ENCODE measurements at places on chromosomes 1 and 21.

- no peak for DNase-seq
Observed at GRCh38 chr1:7374563-7375160, 396.4 kb upstream of the VAMP3 start.

DNA sequence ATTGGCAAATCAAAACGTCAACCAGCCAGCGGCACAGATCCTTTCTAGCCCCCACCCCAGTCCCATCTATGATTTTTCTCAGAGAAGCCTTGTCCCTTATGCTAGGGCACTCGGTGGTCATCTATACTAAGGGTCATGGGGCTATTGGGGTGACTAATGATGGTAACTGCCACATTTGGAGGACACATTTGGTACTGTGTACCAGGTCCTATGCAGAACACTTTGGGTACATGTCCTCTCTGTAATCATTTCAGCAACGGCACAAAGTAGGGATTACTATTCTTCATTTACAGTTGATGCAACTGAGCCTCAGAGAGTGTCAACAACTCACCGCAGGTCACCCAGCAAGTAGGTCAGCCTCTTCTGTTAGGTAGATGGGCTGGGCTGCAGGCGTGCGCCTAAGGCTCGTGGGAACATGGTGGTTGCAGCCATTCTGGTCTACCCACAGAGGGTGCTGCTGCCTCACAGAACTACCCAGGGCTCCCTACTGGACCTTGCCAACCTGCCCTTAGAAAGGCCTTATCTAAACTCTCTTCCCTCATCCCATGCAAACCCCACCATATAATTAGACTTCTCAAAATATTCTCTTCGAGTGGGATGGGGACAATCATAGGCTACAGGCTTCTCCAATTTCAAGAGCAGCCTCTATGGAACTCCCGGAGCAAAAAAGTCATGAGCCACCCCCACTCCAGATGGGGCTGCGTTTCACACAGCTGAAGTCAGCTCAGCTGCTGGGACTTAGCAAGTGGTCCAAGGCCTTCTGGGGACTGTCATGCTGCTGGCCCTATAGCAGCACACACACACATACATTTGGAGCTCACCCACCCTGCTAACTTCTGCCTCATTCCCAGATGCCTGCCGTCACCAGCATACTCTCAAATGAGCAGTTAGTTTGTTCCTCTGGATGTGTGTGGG, 5.8 kb upstream of the SDHB start:
- DNase-seq = peak; percentile 20

- DNase-seq = peak; percentile 3
Observed at GRCh38 chr1:119475866-119476439, 31.1 kb upstream of the HSD3B1 start.

DNA sequence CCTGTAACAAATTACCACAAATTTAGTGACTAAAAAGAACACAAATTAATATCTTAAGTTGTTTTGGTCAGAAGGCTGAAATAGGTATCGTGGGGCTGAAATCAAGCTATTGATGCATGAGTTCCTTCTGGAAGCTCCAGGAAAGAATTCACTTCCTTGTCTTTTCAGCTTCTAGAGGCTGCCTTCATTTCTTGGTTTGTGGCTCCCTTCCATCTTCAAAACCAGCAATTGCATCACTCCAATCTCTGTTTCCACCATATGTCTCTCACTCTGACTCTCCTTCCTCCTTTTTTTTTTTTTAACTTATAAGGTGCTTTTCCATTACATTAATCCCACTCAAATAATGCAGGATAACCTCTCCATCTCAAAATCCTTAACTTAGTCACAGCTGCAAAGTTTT, 78.4 kb downstream of the OLFM3 start:
- no peak for DNase-seq

DNA sequence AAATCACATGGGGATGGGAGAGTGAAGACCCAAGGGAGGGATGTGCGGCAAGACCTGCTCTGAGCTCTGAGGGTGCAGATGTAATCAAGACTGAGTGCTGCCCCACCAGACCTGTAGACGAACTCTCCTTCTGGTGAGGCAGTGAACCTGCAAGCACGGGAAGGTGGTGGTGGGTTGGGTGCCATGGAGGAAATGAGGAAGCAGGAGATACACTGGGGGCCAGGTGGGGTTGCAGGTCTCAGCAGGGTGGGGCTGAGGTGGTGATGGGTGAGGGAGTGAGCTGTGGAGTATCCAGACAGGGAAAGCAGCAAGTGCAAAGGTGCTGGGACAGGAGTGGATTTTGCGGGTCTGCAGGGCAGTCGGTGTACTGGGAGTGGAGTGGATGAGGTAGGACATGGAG, 102.3 kb downstream of the KCNJ15 start:
- DNase-seq = no peak

DNA sequence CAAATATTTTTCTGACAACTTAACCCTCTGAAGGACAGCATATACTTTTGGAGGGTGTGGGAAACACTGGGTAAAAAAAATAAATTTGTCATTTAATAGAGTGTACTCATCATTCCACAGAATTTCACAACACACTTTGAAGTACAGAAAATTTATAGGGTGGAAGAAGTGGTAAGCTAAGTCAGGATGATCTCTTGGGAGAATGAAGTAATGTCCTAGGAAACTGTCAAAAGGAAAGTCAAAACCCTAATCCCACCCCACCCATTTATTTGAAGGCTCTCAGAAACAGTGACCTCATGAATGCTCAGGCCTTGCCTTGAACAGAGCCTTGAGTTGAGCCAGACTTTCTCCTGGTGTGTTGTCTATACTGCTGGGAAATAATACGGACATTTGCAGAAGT, 7.3 kb upstream of the UAP1 start:
- no peak for DNase-seq

DNA sequence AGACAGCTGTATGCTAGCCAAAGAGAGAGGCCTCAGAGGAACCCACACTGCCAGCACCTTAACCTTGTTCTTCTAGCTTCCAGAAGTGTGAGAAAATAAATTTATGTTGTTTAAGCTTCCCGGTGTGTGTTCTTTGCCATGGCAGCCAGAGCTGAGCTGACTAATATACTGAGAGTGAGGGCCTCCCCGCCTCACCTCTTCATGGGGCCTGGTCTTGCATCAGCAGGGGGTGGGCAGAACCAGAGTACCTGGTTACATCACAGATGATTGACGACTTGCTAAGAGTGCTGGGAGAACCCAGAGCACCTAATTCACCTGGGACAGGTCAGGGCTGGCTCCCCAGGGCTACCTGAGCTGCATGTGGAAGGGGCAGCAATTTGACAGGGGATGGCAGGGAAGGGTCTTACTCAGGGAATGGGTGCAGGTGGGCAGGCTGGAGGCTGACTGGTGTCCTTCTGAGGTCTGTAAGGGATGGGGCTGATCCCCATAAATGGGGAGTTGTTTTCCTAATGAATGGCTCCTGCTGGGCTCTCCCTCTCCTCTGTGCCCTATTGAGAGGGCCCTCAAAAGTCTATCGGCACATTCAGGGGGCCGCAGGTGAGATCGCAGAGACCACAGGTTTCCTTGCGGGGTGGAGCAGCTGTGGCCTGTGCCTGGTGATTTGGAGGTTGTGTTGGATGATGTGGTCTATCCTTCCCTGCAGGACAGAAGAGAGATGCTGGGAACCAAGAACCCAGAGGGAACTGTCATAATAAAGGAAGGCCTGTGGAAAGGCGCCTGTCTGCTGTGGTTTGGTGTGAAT, 60.6 kb upstream of the ETV3 start:
- DNase-seq = no peak

- DNase-seq = no peak
Observed at GRCh38 chr1:112575154-112575804, 43.7 kb downstream of the ST7L start.

DNA sequence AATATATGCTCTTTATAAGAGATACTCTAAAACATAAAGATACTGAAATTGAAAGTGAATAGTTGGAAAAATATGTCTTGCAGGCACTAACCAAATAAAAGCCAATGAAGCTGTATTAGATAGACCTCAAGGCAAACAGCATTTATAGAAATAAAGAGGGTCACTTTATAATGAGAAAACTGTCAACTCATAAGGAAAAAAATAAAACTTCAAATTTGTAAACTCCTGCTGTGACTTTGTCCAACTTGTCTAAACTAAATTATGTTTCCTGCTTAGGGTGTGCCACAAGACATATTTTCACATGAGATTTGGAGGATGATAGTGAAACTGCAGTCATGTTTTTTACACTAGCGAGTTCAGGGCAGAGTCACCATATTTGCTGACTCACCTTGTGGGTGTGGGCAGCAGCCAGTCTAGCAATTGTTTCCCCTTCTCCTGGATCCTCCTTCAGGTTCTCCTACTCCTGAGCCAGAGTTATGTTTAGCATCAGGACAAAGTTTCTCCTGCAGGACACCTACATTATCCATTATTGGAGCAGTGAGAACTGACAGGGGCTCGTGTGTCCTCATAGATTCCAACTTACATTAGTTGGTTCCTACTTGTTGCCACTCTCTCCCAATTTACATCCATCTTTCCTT, 43.8 kb downstream of the CD53 start:
- peak; percentile 16 for DNase-seq

GRCh38 chr21:28745131-28746016, 247.3 kb downstream of the LTN1 start:
- peak; percentile 63 for DNase-seq

GRCh38 chr1:69406244-69406643, 161.5 kb upstream of the LRRC7 start:
- DNase-seq = no peak

DNA sequence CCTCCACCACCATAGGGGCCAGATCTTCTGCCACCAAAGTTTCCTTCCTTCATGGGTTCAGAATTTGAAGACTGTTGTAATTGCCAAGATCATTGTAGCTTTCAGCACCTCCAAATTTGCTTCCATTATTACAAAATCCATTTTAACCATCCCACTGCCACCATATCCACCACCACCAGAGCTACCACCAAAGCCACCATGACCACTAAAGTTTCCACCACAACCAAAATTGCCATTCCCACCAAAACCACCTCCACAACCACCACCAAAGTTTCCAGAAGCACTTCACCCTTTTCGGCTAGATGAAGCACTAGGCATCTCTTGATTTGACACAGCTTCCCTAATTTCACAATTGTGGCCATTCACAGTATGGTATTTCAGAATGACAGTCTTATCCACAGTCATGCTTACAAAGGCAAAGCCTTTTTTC, 45.2 kb downstream of the SLC30A7 start:
- DNase-seq = no peak

DNA sequence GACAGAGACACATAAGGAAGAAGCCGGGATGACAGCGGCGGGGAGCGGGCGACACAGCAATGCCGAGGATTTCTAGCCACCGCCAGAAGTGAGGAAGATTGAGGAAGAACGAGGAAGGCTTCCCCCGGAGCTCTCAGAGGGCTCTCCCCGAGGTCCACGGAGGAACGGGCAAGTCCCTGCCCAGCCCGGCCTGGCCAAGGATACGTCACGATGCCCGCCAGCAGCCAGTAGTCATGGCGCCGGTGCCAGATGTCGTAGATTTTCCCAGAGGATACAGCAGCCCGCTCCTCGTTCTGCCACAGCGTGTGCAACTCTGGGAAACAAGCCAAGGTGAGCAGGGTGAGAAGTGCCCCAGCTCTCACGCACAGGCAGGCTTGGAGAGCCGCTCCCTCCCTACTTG, 65.9 kb downstream of the KCNAB2 start:
- DNase-seq = no peak

DNA sequence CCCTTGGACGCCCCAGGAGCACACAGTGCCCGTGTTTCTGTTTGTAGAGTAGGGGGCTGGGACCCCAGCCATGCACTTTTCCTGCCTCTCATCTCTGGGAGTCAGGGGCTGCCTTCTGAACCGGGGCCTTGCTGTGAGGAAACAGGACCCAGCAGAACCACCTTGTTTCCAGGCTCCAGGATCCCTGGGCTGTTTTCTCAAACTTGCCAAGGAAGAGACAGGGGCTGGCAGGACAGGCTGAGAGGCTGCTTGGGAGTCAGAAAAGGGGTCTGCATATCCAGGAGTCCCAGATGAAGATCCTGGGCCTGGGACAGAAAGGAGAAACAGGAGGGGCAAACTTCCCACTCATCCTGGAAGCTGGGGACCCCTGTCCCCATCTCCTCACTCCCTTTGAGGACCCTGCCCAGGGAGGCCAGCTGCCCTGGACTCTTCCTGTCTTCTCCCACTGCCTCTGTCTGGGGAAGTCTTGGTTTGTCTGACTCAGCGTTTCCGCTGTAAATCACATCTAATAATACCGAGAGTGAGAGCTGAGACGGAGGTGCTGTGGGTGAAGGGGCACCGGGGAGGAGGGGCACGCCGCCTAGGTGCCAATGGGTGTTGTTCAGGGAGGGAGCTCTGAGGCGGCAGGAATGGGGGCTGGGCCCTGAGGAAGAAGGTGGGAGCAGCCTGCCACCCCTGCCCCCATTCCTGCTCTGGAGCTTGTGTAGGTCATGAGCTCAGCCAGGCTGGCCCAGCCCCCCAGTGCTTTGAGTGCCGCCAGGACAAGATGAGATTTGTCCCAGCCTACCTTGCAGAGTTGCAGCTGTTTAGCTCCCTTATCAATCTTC, 16.7 kb downstream of the POU3F1 start:
- peak; percentile 78 for DNase-seq

DNA sequence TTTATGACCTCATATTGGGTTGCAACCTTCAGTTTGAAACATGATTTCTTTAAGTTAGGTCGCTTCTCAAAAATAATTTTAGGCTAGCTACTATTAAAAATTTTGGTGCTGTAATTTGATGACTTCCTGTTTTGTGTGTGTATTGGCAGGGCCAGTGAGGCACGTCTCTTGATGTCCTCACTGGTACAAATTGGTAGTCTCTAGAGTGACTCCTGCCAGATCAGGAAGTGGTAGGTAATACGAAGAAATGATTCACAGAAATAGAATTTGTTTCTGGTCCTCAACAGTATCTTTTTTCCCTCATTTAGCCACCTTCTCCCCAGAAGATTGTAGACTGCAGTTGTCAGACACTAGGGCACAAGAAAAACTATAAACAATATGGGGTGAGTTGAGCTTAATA, 120.9 kb upstream of the KIAA1614 start:
- no peak for DNase-seq

DNA sequence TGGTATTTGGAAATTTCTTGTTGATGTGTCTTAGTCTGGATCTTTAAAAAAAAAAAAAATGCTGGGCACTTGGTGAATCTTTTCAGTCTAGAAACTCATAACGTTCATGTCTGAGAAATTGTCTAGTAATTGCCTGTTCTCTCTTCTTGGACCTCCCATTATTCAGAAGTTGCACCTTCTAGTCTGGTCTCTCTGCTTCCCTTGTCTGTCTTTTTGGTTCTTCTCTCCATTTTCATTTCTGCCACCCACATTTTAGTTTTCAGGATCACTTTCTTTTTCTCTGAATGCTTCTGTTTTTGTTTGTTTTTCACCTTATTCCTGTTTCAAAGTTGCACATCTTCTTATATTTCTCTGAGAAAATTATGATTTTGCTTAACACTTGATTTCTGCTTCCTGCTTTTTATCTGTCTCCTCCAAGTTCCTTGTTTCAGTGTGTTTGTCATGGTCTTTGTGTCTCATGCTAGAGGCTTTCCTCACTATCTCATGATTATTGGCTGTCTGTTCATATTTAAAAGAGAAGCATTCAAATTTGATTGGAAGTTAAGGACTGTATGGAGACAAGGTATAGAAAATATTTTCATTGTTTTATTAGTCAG, 21.3 kb downstream of the BACE2 start:
- DNase-seq = no peak

DNA sequence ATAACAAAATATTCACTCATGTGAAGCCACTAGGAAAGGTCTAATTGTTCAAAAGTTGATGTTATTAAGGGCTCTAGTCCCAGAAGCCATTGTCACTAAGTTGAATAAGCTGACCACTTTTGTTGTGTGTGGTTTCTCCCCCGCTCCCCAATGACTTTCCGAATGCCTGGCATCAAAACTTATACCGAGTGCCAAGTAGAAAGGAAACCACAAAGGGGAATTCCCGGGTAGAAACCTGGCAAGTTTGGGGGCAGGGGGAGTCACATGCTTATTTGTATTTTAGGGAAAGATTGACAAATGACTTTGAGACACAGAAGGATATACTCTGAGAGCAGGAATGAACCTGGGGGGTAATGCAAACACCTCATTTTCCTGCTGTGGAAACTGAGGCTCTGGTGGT, 154.1 kb downstream of the TGFBR3 start:
- DNase-seq = peak; percentile 28

Data from stimulated activated CD4-positive, alpha-beta T cell treated with anti-CD3 and anti-CD28 coated beads, Interleukin-4, amount 100 ng/mL, for 1 hour (primary cell).